Hypothalamus (tissue), 51 donors: ENCODE measurements at places on chromosomes 1 and 21.

DNA sequence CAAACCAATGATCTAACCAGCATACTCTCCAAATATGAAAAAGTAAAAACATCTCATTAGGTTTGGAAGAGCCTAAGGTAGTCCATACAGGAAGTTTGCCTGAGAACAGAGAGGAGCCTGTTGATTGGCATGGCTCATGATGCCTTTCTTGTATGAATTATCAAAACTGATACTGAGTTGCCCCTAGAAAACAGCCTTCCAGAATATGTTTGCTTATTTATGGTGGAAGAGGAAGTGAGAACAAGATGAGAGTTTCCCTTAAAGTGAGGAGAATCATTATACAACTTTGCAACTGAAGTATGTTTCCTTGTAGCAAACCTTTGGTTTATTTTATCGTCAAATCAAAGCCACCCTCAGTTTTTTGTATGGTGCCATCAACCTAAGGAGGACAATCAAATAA, 23.8 kb upstream of the KIAA1614 start:
- no peak for DNase-seq

GRCh38 chr1:58324558-58324957, 222.0 kb downstream of the OMA1 start:
- DNase-seq: no peak

DNA sequence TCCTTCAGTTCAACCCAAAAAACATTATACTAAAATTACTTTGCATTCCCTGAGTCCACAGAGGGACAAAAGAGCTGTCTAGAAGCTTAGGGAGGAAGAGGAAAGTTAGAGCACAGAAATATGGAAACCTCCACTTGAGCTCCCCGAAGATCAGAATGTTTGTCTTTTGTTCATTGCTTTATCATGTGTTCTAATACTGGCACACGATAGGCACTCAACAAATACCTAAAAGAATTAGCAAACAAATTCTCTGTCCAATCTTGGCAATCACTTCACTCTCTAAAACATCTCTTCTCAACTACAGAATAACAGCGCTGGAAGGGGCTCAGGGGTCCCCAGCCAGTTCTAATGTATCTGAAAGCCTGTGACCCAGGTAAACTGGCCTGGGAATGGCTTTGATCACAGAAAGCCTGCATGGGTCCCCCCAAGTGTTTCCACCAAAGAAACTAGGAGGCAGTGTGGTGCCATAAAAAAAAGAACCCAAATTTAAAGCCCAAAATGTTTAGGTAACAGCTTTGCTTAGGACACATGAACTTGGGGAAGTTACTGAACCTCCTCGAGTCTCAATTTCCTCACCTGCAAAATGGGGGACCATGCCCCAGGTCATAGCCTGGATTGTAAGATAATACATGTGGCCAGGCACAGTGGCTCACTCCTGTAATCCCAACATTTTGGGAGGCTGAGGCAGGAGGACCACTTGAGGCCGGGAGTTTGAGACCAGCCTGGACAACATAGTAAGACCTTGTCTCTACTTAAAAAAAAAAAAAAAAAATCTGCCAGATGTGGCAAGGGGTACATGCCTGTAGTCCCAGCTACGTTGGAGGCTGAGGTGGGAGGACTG, 45.8 kb downstream of the SSBP3 start:
- DNase-seq: no peak

- no peak for DNase-seq
Measured at GRCh38 chr1:214014730-214015129, 27.0 kb downstream of the PROX1 start.

- DNase-seq: no peak
Measured at GRCh38 chr1:165917166-165917565, 89.8 kb downstream of the UCK2 start.
